ENCODE measurements at places on chromosomes 1 and 21.
A peak's percentile ranks its signal among the peaks of the same experiment; 100 is the strongest.

GRCh38 chr1:58717979-58718378, 18.1 kb upstream of the MYSM1 start:
- DNase-seq, result peak; percentile 60

GRCh38 chr1:36100376-36100775, 11.7 kb downstream of the ADPRS start:
- no peak for DNase-seq

DNA sequence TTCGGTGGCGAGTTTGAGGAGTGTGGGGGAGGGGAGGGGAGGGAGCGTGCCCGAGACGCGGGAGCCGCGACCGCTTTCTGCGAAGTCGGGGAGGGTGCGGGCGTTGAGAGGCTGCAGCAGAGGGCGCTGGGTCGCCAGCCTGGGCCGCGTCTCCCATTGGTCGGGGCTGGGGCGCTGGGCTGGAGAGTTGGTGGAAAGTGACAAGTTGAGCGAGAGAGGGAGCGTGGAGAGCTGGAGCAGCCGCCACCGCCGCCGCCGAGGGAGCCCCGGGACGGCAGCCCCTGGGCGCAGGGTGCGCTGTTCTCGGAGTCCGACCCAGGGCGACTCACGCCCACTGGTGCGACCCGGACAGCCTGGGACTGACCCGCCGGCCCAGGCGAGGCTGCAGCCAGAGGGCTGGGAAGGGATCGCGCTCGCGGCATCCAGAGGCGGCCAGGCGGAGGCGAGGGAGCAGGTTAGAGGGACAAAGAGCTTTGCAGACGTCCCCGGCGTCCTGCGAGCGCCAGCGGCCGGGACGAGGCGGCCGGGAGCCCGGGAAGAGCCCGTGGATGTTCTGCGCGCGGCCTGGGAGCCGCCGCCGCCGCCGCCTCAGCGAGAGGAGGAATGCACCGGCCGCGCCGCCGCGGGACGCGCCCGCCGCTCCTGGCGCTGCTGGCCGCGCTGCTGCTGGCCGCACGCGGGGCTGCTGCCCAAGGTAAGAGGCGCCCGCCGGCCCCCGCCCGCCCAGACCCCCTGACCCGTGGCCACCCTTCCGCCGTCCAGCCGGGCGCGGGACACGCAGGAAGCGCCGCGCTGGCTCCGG, at the start of gene ROR1:
ROR1 (plus strand) TSS at position 203 of the 802 bp plus-strand sequence.
- peak; percentile 68 for DNase-seq

GRCh38 chr1:191709215-191709614, 449.0 kb upstream of the RGS18 start:
- DNase-seq, result no peak

GRCh38 chr1:177246710-177247580, 76.2 kb downstream of the BRINP2 start:
- no peak for DNase-seq

- DNase-seq, result no peak
Observed at GRCh38 chr1:228156941-228157728, 7.4 kb downstream of the GJC2 start.

GRCh38 chr1:3478187-3478586, 23.7 kb downstream of the ARHGEF16 start:
- no peak for DNase-seq

GRCh38 chr1:42109600-42109999, 43.6 kb upstream of the GUCA2B start:
- DNase-seq, result no peak

DNA sequence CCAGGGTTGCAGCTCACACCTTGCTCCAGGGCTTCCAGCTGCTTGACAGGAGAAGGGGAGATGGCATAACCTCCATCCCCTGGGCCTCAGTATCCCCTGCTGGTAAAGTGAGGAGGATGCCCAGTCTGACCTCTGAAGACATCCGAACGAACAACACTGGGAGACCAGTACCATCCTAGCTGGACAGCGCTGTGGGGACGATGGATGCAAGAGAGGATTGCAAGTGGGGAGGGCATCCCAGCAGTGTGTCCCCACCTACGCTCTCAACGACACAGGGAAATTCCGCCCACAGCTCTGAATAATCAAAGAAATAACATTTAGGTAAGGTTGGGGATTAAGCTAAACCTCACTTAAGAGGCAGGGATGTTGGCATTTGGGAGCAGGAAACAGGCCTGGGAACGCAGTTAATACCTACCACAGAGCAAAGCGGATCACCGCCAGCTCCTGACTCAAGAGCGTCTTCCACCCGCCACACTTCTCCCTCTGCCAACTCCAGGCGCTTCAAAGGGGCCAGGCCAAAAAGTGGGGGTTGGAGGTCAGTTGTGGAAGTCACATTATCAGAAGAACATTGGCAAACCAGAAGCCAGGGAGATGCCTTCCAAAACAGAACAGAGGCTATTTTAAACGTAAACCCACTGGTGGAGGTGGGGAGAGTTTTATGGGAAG, 47.6 kb downstream of the SSBP3 start:
- no peak for DNase-seq

- DNase-seq, result no peak
Observed at GRCh38 chr1:110525249-110525595, 6.2 kb upstream of the KCNA10 start.

DNA sequence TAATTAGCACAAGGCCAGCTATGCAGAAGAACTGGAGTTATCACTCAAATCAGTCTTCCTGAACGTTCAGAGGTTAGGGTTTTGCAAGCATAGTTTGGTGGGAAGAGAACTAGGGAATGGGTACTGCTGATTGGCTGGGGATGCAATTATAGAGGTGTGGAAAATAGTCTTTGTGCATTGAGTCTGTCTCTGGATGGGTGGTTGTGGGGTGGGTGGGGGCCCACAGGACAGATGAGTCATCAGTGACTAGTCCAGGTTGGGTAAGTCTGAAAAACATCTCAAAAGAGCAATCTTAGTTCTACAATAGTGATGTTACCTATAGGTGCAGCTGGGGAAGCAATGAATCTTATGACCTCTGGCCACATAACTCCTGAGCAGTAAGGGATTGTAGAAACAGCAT, 89.7 kb upstream of the HMCN1 start:
- no peak for DNase-seq

DNA sequence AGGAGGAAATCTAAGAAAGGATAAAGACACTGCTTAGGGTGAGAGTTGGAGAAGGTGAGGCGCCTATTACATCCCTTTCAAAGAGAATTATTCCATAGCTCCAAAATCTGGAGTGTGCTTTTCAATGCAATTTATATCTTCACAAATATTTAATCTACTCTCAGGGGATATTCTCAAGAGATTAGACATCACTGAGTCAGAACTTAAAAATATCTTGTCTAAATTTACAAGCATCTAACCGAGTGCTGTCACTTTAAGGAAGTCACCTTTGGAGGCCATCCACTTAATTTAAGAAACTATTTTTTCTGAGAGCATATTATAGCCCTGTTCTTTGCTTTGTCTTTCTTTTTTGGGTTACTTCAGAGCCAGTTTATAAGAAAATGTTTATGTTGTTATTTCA, 134.6 kb downstream of the TNFSF18 start:
- DNase-seq, result no peak

DNA sequence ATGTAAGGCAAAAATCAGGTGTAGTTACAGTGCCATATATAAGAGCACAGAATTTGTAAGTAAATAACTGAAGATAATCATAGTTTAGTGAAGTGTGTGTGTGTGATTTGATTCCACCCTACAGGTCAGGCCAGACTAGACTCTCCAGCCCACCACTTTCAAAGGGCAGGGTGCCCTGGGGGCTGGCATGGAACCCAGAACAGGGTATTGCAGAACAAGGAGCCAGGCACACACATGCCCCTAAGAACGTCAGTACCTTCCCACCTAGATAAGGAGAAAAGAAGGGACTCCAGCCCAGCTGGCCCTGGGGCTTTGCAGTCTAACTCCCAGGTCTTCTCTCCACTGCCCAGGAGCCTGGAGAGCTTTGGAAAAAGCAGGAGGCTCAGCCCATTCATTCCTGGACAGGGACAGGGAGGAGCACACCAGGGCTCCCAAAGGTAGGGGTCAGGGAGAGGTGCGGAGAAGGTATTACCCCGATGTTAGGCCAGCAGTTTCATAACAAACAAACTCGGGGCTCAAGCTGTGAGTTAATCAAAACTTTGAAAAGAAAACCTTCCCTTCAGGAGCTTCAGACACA, 149.7 kb upstream of the VANGL1 start:
- no peak for DNase-seq

DNA sequence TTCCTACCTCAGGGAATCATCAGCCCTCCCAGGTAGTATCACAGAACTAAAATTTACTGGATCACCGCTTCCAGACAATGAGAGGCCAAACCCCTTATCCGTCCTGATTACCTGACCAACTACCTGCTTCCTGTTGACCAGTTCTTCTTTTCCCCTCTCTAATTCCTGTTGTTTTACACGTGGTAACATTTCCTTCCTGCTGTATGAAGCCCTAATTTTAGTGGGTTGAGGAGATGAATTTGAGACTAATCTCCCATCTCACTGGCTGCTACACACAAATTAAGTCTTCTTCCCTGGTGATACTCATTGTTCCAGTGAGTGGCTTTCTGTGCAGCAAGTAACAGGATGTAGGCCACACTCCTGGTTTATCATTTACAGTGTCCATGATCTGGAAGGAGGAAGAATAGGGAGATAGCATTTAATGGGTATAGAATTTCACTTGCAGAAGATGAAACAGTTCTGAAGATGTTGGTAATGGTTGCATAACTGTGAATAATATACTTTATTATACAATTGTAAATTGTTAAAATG, 2112.9 kb downstream of the NCAM2 start:
- DNase-seq, result no peak

GRCh38 chr1:81512252-81513003, 288.3 kb upstream of the ADGRL2 start:
- no peak for DNase-seq

DNA sequence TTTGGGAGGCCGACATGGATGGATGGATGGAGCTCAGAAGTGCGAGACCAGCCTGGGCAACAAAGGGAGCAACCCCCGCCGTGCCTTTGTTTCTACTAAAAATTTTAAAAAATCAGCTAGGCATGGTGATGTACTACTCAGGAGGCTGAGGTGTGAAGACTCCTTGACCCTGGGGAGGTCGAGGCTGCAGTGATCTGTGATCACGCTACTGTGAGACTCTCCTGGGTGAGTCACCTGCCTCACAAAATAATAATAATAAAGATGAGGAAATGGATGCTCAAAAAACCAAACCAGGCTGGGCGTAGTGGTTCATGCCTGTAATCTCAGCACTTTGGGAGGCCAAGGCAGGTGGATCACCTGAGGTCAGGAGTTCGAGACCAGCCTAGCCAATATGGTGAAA, 19.2 kb downstream of the DSTYK start:
- DNase-seq, result no peak

DNA sequence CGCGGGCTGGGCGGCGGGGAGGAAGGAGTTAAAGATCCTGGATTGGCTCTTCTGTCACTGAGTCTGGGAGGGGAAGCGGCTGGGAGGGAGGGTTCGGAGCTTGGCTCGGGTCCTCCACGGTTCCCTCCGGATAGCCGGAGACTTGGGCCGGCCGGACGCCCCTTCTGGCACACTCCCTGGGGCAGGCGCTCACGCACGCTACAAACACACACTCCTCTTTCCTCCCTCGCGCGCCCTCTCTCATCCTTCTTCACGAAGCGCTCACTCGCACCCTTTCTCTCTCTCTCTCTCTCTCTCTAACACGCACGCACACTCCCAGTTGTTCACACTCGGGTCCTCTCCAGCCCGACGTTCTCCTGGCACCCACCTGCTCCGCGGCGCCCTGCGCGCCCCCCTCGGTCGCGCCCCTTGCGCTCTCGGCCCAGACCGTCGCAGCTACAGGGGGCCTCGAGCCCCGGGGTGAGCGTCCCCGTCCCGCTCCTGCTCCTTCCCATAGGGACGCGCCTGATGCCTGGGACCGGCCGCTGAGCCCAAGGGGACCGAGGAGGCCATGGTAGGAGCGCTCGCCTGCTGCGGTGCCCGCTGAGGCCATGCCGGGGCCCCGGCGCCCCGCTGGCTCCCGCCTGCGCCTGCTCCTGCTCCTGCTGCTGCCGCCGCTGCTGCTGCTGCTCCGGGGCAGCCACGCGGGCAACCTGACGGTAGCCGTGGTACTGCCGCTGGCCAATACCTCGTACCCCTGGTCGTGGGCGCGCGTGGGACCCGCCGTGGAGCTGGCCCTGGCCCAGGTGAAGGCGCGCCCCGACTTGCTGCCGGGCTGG, at the start of gene NPR1:
NPR1 (plus strand) TSS at position 170 of the 818 bp plus-strand sequence; CDS start at position 591, 421 bp downstream.
- peak; percentile 69 for DNase-seq

DNA sequence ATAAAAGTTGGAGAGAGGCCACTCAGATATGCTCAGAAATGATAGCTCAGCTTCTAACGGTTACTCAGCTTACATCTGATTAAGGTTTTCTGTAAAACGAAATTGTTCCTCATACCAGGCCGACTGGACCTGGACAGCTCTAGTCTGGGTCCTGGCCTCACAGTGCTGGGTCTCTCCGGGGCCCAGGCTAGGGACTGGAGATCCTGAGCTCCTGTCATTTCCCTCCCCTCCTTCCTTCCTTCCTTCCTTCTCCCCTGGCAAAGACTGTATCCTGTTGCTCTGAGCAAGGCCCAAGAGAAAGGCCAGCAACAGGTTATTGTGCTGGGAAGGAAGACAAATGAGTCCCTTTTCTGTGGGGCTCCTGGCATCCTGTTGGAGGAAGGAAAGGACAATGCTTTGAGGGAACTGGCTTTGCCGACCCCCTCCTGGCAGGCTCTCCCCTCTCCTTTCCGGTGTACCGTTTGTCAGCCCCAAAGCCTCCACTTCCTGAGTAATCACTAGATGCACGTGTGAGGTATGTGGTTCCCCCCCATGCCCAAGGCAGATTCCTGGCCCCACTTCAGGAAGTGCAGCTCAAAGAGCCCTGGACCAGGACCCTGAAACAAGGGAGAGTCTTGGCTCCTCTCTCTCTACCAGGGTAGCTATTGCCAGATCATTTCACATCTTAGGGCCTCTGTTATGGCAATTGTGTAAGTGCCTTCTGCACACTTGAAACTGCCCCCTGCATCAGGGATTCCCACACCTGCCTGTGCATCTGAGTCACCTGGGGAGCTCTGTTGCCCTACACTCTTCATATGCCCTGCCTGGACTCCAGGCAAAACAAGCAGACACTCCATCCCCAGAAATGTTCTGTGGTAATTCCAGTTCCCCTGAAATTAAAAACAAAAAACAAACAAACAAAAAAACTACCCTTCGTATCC, 212.7 kb upstream of the FGGY start:
- DNase-seq, result peak; percentile 62

GRCh38 chr21:27565364-27565763, 598.5 kb upstream of the ADAMTS5 start:
- no peak for DNase-seq

GRCh38 chr1:26094677-26095383, 16.8 kb upstream of the PDIK1L start:
- no peak for DNase-seq

GRCh38 chr1:60510162-60510561, 436.6 kb upstream of the C1orf87 start:
- DNase-seq, result no peak

DNA sequence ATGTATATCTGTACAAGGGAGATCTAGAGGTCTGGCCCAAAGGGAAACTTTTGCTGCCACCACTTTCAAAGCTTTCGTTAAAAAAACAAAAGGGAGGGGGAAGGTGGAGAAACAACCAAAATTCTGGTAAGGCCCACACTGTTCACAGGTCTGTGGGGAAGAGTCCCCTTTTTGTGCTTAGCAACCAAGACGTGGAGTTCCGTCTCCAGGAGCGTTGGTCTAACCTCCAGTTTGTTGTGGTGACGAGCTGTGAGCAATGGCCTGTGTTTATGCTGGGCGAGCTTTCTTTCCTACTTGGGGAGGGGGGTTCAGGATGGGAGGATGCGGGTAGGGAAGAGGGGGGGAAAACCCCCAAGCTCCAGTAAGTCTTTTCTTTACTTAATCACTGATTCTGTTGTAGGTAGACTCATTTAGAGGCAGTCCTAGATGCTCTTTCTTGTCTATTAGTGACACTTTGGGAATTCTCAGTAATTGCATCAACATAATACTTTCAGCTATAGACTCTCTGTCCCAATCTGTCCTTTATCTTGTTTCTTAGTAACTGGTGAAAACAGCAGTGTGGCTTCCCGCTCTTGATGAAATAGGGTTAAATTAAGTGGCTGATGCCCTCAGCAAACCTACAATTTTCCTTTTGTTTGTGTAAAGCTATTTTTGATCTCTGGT, 1.5 kb downstream of the HIPK1 start:
- peak; percentile 73 for DNase-seq

Measured in activated CD8-positive, alpha-beta memory T cell treated with anti-CD3 and anti-CD28 coated beads for 24 hours (primary cell).